ENCODE measurements at places on chromosomes 2 and 18.
A peak's percentile ranks its signal among the peaks of the same experiment; 100 is the strongest.

DNA sequence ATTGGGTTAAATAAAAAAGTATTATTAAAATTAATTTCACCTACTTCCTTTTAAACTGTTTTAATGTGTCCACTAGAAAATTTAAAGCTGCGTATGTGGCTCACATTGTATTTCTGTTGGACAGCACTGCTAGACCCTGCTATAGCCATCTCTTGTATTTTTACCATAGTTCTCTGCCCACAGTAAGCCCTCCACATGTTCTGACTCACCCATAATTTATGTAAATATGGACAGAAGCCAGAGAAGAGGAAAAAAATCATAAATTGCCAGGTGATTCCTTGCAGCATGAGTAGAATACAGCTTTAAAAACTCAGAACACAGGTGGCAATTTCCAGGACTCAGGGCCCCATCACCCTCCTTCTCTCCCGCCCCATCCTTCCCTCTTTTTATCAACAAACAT lies 142.4 kb upstream of the MEX3C start:
- no peak for DNase-seq

GRCh38 chr2:178933493-178933892 lies 116.4 kb downstream of the CCDC141 start:
- no peak for DNase-seq

- no peak for DNase-seq
These were observed 150.6 kb downstream of the MCFD2 start for GRCh38 chr2:46765045-46765444.

GRCh38 chr2:102052365-102052764 lies 60.6 kb downstream of the IL1R2 start:
- DNase-seq = no peak

DNA sequence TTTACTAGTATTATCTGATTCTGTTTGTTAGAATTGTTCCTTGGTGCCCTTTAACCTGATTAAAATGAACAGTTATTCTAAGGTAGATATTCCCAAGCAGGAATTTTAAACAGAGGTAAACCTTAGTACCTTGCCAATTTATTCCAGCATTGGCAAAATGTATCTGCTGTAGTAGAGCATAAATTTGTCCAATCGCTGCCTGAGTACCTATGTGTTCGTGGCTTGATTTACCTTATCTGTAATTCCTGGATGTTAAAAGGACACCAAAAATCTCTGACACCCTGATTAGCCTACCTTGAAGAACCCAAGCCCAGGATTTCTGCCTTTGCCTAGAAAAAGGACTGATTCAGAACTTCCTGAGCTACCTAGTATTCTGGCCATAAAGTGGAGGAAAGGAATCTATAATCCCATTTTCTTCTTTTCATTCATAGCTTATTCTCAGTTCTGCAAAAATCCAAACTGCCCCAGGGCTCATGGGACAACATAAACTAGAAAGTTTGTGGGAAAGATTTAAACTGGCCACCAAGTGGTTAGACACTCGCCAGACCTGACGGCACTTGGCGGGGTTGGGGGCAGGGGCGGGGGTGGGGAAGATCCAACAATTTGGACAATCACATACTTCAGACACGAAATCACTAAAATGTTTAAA lies 16.2 kb upstream of the ZCCHC2 start:
- DNase-seq = no peak

DNA sequence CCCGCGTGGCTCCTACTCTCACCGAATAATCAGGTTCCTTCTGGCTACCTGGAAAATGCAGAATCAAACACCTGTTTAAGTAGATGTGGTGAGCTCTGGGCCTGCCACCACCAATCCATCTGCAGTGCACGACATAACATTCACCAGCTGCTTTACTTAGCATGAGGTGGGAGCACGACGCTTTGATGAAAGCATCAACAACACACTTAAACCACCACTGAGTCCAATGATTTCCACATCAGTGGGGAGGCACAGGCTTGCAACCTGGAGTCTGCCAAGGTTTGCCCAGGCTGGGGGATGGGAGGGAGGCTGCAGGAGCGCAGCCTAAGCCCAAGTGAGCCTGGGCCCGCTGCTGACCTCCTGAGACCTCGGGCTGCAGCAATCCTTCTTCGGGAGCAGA lies 415.5 kb downstream of the MEIS1 start:
- DNase-seq = no peak

DNA sequence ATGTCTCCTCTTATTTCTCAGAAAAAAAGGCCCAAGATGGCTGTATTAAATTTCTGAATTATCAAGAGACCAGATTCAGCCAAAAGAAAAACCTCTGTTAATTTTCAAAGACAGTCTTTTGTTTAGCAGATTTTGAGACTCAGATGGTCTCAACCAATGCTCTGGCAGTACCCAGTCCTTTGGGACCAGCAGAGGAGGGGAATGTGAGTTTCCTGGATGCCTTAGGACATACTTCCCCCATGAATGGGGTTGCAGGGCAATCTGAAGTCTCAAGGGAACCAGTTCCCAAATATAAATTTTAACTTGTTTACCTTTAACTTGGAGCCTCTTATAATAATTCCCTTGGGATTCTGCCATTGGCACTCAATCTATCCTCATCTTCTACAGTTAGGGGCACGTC lies 107.8 kb upstream of the ZNF521 start:
- DNase-seq = no peak

DNA sequence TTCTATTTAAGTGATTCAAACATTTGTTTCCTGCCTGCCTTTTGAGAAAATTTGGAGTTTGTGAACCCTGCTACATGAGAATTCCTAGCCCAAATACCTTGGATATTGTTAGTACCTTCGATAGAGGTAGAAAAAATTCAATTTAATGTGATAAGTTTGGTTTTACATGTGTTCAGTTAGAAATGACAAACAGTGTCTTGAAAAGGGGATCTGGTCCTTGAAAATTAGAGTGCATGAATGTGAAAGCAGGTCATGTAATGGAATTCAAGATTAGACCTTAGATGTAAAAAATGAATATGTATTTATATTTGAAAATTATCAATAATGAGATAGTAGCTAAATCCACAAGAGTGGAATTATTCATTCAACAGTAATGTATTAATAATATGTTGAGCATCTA lies 70.5 kb downstream of the PIK3C3 start:
- DNase-seq = no peak

GRCh38 chr2:187783446-187783845 lies 229.2 kb upstream of the TFPI start:
- no peak for DNase-seq

DNA sequence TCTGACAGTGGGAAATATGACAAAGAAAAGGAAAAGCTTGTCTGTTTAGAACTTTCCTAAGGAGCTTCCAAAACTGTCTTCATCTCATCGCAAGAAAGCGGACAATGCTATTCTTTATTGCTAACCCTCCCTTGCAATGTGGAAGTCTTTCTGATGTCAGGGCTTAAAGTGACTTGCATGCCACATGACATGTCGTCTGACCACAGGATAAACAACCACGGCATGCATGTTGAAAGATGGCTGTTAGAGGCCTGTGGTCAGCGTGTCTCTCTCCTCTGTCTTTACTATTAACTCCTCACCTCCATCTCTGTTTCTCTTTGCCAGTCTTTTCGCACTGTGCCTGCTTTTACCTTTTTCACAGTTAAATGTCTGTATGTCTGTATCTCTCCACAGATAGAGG lies 389.8 kb downstream of the LNPK start:
- no peak for DNase-seq

- no peak for DNase-seq
These were observed 23.0 kb downstream of the FAM171B start for GRCh38 chr2:186716899-186717298.

DNA sequence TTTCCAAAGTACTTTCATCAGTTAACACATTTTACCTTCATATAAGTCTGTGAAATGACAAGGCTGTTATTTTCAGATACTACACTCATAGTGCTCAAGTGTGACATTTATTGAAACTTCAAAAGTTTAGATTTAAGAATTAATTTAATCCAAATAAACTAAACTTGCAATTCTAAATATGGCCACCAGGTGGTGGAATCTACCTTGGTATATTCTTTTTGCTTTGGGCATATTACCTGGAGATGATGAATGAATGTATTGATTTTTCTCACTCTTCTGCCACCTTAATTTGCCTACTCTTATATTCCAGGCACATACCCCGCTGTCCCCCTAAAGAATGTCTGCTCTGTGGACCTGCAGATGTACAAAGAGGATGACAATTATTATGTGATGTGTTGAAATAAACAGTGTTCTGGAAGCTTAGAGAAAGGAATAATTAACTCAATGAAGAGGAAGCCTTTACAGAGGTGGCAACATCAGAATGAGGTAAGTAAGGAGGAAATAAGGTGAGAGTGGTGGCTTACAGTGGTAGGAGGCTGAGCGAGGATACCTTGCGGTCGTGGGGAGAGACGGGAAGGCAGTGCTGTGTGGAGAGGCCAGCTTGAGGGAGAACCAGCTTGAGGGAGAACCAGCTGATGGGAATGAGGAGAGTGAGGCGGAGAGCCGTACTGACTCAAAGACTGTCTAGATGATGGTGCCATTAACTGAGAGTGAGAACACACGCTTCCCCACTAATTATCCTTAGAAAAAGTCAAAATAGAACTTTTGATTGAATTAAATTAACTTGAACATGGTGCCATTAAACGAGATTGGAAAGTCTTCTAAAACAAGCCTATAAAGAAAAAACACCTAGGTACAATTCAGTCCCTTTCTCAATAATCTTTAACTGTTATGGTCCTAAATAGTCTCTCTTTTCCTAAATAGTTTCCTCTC lies 179.5 kb downstream of the CELF4 start:
- DNase-seq = peak; percentile 40

- DNase-seq = no peak
These were observed 10.5 kb downstream of the COL3A1 start for GRCh38 chr2:188984680-188985079.

DNA sequence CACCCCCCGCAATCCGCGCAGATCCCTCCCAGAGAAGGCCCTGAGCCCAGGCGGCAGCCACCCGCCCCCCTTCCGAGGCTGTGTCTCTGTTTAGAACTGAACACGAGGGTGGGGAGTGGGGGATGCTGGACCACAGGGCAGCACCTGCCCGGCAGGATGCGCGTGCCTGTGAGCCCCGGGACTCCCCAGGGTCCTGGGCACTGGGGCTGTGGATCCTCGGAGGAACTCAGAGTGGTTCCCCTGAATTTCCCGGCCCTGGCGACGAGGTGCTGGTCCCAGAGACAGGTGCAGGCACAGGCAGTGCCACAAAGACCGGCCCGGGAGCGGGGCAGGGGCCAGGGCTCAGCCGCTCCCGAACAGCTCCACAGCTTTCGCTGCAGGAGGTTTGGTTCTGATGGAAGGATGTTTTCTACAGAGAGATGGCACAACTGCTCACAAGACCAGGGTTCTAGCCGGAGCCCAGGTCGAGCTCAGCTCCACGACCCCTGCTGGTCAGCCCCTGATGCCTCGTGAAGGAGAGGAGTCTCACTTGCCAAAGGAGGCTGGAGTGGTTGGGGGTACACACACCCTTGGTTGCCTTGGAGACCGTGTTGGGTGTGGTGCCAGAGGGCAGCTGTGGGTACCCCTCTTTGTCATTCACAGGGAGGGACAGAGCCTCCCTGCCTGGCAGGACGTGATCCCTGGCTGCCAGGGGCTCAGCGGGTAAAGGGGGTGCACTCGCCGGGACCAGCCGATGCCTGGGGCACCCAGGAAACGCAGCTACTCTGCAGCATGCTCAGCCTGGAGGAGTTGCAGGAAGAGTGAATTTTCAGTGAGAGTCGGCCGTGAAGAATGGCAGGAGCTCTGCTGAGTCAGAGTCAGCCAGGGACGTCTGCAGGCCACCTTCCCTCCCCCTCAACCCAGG lies 4.4 kb upstream of the NEU4 start:
- DNase-seq = peak; percentile 33

GRCh38 chr2:38442643-38443541 lies 65.8 kb upstream of the ATL2 start:
- DNase-seq = no peak

DNA sequence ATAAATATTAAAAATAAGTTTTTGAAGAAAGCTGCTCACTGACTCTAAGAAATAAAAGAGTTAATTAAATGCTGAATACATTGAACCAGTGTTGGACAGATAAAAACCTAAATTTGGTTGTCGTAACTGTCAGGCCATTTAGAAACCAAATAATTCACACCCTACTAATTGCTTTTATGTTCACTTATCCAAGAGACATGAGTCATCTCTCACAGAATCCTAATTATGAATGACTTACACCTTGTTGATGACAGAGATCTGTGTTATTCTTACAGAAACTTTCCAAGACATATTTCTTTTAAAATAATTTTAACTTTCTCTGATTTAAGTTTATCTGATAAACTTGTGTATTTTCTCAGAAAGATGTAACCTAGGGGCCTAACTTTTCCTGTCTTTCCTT lies 250.7 kb downstream of the IKZF2 start:
- DNase-seq = no peak

GRCh38 chr18:70822117-70822516 lies 533.3 kb downstream of the SOCS6 start:
- no peak for DNase-seq

GRCh38 chr2:192137451-192137850 lies 57.3 kb downstream of the TMEFF2 start:
- no peak for DNase-seq

Measured in CD4-positive, alpha-beta T cell treated with Interleukin-12 subunit alpha and Interleukin-12 subunit beta, for 1 hour (primary cell).